ENCODE measurements at places on chromosomes 1 and 21.

DNA sequence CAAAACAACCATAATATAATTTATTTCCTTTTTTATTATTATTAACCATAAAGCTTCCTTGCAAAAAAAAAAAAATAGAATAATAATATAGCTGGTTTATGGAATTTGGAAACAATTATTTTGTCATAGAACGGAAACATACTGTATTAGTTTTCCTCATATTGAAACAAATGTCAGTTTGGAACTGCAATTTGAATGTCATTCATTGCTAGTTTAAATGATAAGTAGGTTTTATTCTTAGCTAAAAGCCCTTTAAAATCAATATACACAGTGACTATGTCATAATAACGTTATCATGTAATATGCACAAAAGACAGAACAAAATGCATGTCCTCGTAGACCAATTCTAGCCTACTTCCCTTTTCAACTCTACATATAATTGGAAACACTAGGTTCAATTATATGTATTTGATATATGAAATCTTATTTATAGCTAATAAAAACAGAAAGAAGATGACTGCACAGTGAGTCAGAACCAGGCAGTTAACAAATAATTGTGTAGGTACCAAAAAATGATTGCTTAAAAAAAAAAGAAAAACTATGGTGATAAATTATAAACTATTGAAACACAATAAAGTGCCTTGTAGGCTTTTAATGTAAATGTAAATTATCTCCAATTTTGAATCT, 85.2 kb upstream of the EXO1 start:
- no peak overlapping the region for H3K27ac ChIP-seq
- no peak for DNase-seq
- no peaks in the 10 kb centered on the region for H3K4me1 ChIP-seq
- H3K27me3 ChIP-seq, result peaks cover 14% of the 10 kb centered on the region
- H3K4me3 ChIP-seq, result no peak overlapping the region

DNA sequence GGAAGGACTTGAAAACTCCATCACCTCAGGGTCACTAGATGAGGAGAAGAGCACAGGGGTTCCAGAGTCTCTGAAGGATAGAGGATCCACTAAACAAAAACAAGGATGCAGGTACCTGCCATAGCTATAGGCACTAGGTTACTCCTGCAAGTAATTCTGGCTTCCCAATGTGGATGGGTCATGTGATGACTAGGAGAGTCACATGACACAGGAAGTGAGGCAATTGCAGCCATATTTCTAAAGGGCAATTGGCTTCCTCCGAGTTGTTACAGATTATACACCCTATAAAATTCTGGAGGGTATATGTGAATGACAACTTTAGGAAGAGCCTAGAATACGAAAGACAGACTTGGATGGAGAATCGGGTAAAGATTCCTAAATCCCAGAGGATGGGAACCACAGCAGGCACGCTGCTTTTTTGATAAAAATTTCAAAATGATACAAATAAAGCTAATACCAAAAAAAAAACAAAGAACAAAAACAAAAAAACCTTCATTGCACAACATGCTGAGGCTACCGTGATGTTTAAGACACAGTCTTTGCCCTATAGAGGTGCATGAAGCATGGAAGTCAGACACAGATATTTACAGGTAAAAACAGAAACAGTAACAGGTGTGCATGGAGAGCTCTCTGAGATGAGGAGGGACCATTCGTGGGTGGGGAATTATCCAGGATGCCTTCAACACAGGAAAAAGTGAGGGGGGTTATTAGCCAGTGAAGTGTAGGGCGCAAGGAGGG, 10.5 kb downstream of the MTX1 start:
- DNase-seq, result no peak
- no peak overlapping the region for H3K4me3 ChIP-seq
- H3K36me3 ChIP-seq, result peaks cover 2% of the 10 kb centered on the region
- no peak overlapping the region for H3K27ac ChIP-seq
- H3K4me1 ChIP-seq, result peaks cover 8% of the 10 kb centered on the region

DNA sequence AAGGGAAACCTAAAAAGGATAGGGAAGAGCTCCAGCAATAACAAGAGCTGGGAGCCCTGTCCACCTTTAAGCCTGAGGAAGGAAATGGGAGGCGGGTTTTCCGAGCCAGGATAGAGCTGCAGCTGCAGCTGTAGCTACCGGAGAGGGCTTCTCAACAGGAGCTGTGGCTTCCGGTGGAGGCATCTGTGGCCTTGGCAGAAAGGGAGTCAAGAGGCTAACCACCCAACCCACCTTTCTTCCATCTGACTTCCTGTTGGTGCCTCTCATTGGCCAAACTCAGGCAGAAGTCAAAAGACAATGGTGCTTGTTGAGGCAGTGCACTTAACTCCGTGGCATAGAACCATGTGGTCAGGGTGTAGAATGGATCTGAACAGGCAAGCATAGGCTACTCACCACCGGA, 313.1 kb upstream of the DAB1 start:
- H3K4me3 ChIP-seq, result no peak overlapping the region
- H3K4me1 ChIP-seq, result no peaks in the 10 kb centered on the region
- H3K36me3 ChIP-seq, result no peaks in the 10 kb centered on the region
- no peak overlapping the region for H3K27ac ChIP-seq

DNA sequence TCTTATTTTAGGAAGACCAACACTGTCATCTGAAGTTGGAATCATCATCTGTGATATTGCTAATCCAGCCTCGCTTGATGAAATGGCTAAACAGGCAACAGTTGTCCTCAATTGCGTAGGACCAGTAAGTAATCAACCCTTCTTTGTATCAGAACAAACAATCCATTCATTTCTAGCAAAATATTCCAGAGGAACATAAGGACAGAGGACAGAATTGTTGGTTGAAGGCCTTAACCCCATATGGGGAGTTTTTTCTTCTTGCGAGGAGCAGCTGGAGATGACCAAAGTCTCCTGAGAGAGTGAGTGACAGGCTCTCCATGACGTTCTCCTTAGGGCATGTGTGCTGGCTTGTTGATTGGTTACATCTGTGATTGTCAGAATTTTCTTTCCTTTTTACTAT, 2.7 kb downstream of the SCCPDH start:
- no peak overlapping the region for H3K27ac ChIP-seq
- peaks cover 38% of the 10 kb centered on the region for H3K4me1 ChIP-seq
- no peak for DNase-seq
- no peaks in the 10 kb centered on the region for H3K27me3 ChIP-seq
- peaks cover 40% of the 10 kb centered on the region for H3K36me3 ChIP-seq

DNA sequence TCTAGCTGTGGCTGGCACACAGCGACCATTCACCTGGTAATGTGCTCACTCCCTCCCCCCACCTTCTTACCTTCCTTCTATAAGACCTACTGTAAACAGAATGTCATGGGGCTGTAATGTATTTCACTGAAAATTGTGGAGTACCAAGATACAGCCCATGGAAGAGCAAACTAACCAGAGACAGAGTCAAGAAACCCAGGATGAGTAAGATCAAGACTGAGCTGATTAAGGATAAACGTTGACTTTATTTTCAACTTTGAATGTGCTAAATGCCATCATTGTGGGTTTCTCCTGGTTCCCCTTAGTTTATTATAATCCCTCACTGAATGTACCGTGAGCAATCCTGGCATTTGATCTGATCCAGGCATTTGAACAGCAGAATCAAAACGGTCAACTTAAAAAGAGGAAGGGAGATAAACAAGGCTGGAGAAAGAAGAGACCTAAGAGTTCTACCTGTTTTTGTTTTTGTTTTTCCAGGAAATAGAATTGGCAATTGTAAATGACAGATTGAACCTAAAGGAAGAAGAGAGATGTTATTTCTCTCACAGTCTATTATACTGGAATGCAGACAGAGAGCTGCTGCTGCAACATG, 16.1 kb upstream of the ATP1B1 start:
- no peaks in the 10 kb centered on the region for H3K36me3 ChIP-seq
- H3K4me3 ChIP-seq, result no peak overlapping the region
- H3K27ac ChIP-seq, result no peak overlapping the region
- peaks cover 15% of the 10 kb centered on the region for H3K4me1 ChIP-seq

- DNase-seq, result no peak
- H3K27me3 ChIP-seq, result no peaks in the 10 kb centered on the region
- H3K36me3 ChIP-seq, result no peaks in the 10 kb centered on the region
- H3K4me3 ChIP-seq, result no peak overlapping the region
- H3K27ac ChIP-seq, result no peak overlapping the region
Observed at GRCh38 chr1:76580206-76580605, 287.1 kb upstream of the ST6GALNAC5 start.

GRCh38 chr21:29053656-29054055, 19.8 kb downstream of the CCT8 start:
- H3K27me3 ChIP-seq, result no peaks in the 10 kb centered on the region
- H3K36me3 ChIP-seq, result peaks cover 11% of the 10 kb centered on the region
- no peaks in the 10 kb centered on the region for H3K4me1 ChIP-seq
- H3K4me3 ChIP-seq, result no peak overlapping the region
- H3K27ac ChIP-seq, result peak overlapping the region; percentile 18

- DNase-seq, result no peak
- no peaks in the 10 kb centered on the region for H3K27me3 ChIP-seq
- no peak overlapping the region for H3K4me3 ChIP-seq
- H3K36me3 ChIP-seq, result no peaks in the 10 kb centered on the region
- peaks cover 29% of the 10 kb centered on the region for H3K4me1 ChIP-seq
- H3K27ac ChIP-seq, result peak overlapping the region; percentile 92
Observed at GRCh38 chr21:26147535-26147934, 23.0 kb downstream of the APP start.

- DNase-seq, result no peak
- H3K4me3 ChIP-seq, result no peak overlapping the region
- H3K4me1 ChIP-seq, result peaks cover 56% of the 10 kb centered on the region
- H3K27ac ChIP-seq, result no peak overlapping the region
Observed at GRCh38 chr1:201595381-201595780, 56.5 kb downstream of the NAV1 start.

DNA sequence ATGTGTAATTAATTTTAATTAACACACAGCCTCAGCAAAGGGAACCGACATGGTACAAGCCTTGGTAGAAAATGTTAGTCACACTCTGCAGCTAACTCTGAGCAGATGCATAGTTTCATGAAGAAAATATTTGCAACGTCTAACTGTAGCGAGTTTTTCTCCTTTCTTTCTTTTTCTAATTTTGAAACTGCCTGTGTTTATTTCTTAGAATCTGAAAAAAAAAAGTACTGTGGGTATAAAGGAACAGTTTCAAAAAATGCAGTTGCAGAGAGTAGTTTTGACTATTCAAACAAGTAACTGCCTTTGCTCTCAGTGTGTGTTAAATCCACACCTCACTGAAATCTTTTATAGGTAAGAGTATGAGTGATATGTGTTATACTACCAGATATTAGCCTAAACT, 149.9 kb upstream of the C1orf105 start:
- H3K4me1 ChIP-seq, result peaks cover 75% of the 10 kb centered on the region
- H3K27ac ChIP-seq, result peak overlapping the region; percentile 96

- H3K27me3 ChIP-seq, result no peaks in the 10 kb centered on the region
- DNase-seq, result no peak
- no peak overlapping the region for H3K4me3 ChIP-seq
- H3K36me3 ChIP-seq, result peaks cover 13% of the 10 kb centered on the region
Observed at GRCh38 chr21:17607684-17608083, 5.0 kb downstream of the BTG3 start.

DNA sequence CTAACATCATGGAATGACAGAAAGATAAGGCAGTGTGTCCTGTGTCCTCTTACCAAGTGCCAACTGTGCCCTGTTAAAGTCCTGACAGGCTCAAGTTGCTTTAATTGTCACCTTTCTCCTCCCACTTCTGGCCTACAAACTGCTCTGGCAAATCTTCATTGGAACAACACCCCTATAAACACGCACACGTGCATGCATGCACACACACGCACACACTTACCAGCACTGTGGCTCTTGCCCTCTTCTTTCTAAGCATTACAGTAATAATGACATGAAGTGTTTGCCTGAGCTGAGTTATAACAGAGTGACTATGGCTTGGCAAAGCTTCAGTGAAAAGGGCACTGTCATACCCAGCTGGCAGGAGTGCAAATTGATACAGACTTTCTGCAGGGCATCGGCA, 82.3 kb upstream of the SYT6 start:
- H3K4me3 ChIP-seq, result no peak overlapping the region
- no peak for DNase-seq
- H3K4me1 ChIP-seq, result no peaks in the 10 kb centered on the region
- H3K27me3 ChIP-seq, result peaks cover 20% of the 10 kb centered on the region
- no peak overlapping the region for H3K27ac ChIP-seq

GRCh38 chr1:69814926-69815325, 247.2 kb downstream of the LRRC7 start:
- H3K4me1 ChIP-seq, result no peaks in the 10 kb centered on the region
- no peak for DNase-seq
- no peak overlapping the region for H3K27ac ChIP-seq
- no peaks in the 10 kb centered on the region for H3K36me3 ChIP-seq

DNA sequence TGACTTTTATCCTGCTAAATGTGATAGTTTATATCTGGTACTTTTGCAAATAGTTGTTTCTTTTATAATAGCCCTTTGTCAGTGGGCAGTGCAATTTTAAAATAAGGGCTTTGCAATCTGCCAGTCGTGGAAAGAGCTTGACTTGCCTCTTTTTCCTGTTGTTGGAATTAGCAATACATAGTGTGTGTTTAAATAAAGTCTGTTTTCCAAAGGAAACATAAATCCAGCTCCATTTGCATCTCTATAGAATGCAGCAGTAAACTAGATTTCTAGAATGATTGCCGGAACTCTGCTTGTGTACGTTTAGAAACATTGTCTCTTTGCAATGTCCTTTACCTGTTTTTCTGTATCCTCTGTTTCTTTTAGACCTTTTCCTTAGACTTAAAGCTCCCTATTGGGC, 33.1 kb downstream of the GABPA start:
- H3K36me3 ChIP-seq, result peaks cover 21% of the 10 kb centered on the region
- H3K27ac ChIP-seq, result no peak overlapping the region
- H3K4me1 ChIP-seq, result peaks cover 8% of the 10 kb centered on the region
- no peak overlapping the region for H3K4me3 ChIP-seq
- no peaks in the 10 kb centered on the region for H3K27me3 ChIP-seq
- DNase-seq, result no peak

GRCh38 chr1:40944326-40944725, 35.2 kb upstream of the CTPS1 start:
- H3K36me3 ChIP-seq, result no peaks in the 10 kb centered on the region
- H3K4me1 ChIP-seq, result peaks cover 55% of the 10 kb centered on the region
- H3K4me3 ChIP-seq, result peak overlapping the region; percentile 52
- no peak for DNase-seq

DNA sequence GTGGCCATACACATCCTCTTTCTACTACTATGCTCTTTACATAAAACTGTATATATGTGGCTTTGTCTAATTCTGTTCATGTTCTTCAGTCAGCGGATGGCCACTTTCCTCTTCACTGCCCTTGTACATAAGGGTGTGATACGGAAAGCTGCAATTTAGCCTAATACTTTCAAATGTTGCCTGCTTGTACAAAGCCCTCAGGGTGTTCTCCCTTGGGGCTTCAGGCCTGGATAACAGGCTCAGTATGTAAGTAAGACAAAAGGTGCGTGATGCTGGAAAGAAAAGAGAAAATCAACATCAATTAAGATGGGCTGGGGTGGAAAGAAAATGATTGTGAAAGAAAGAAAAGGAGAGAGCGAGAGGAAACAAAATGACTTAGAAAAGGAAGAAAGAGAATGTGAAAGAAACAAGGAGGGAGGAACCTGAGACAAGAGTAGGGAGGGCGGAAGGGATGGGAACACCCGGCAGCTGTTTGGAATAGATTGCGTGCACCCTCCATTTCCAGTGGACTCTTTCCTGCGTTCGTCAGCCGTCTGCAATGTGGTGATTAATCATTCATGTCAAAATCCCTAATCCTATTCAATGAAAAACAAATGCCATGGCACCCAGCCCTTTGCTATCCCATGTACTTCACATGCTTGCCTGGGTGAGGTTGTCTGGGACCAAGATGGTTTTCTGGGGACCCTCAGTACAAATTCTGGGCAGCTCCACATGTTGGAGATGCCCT, 553.6 kb downstream of the NUF2 start:
- no peak for DNase-seq
- peak overlapping the region; percentile 81 for H3K27ac ChIP-seq
- H3K27me3 ChIP-seq, result peaks cover 3% of the 10 kb centered on the region
- H3K4me1 ChIP-seq, result peaks cover 8% of the 10 kb centered on the region
- peak overlapping the region; percentile 8 for H3K4me3 ChIP-seq

Measured in chondrocyte (in vitro differentiated cells).